ENCODE measurements at places on chromosomes 3 and 15. TPM values are rescaled to one million over a fixed set of nuclear protein-coding genes. Genes with fewer than 3 reads are reported as not detected.

Gene NPAP1
- total RNA-seq, result not detected

Gene BCL2A1
- total RNA-seq, result 8.1 TPM

Gene DAZL
- not detected for total RNA-seq

Gene A4GNT
- total RNA-seq, result not detected

Gene GABRR3
- not detected for total RNA-seq

Gene SI
- total RNA-seq, result not detected

DNA sequence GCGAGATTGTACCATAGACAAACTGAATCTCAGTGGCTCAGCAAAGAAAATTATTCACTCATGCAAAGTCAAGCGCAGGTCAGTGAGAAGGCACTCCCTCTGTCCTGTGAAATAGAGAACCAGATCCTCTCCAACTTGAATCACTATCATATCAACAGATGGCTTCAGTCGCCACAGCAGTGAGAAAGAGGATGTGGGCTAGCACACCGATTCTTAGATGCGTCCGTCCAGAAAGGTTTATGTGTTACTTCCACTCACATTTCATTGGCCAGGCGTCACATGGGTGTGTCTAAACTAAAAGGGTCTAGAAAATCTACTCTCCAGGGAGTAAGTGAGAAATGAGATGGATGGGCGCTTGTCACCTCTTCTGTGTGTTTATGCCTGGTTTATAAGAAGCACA lies 141.6 kb upstream of the KBTBD8 start:
- DNase-seq, result no peak

DNA sequence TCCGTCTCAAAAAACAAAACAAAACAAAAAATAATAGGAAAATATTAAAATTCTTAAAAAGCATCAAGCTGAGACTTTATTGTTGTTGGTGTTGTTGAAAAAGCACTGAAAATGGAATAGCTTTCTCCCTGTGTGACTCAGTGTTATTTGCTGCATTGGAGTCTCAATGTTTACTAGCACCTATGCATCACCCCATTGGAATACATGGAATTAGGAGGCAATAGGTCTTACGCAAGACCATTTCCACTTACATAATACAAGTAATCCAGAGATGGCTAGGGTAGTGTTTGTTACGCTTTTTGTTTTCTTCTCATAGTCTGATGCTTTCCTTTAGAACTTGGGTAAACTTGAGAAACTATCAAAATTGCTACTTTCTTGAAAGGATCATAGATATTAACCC lies 15.2 kb downstream of the GXYLT2 start:
- no peak for DNase-seq

- no peak for DNase-seq
Observed at GRCh38 chr15:73787621-73788020, 34.5 kb upstream of the INSYN1 start.

All from tongue (tissue), 3 donors.